Iris pigment epithelial cell (primary cell): ENCODE measurements at places on chromosomes 3 and 15.
A peak's percentile ranks its signal among the peaks of the same experiment; 100 is the strongest.

- no peak for DNase-seq
These were observed 701.4 kb downstream of the FHIT start for GRCh38 chr3:60549863-60550262.

DNA sequence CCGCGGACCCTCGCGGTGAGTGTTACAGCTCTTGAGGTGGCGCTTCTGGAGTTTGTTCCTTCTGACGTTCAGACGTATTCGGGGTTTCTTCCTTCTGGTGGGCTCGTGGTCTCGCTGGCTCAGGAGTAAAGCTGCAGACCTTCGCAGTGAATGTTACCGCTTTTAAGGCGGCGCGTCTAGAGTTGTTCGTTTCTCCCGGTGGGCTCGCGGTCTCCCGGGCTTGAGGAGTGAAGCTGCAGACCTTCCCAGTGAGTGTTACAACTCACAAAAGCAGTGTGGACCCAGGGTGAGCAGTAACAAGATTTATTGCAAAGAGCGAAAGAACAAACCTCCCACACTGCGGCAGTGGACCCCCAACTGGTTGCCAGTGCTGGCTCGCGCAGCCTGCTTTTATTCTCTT is 177.1 kb downstream of the UACA start:
- DNase-seq: no peak

GRCh38 chr15:55196458-55197361 is at the start of gene RSL24D1:
Gene RSL24D1, minus strand, starts transcription at chr15:55196941. Its CDS starts 51 bp downstream, at chr15:55196890.
- DNase-seq: peak; percentile 99

DNA sequence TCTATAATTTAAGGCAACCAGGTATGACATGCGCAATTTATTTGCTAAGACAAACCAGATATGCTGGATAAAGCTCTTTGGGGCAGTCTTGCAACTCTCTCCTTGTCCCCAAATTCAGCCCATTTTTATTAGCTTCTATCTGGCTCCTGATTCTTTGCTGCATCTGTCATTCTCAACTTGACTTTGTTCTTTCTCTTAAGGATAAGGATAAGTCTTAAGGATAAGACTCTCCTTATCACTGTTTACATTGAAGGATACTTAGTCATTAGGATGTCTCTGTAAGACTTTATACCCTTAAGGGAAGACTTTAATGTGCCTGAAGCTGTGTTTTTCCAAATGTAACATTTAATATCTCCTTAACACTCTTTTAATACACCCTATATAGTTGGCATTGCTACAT is 49.2 kb downstream of the ALCAM start:
- DNase-seq: peak; percentile 54

DNA sequence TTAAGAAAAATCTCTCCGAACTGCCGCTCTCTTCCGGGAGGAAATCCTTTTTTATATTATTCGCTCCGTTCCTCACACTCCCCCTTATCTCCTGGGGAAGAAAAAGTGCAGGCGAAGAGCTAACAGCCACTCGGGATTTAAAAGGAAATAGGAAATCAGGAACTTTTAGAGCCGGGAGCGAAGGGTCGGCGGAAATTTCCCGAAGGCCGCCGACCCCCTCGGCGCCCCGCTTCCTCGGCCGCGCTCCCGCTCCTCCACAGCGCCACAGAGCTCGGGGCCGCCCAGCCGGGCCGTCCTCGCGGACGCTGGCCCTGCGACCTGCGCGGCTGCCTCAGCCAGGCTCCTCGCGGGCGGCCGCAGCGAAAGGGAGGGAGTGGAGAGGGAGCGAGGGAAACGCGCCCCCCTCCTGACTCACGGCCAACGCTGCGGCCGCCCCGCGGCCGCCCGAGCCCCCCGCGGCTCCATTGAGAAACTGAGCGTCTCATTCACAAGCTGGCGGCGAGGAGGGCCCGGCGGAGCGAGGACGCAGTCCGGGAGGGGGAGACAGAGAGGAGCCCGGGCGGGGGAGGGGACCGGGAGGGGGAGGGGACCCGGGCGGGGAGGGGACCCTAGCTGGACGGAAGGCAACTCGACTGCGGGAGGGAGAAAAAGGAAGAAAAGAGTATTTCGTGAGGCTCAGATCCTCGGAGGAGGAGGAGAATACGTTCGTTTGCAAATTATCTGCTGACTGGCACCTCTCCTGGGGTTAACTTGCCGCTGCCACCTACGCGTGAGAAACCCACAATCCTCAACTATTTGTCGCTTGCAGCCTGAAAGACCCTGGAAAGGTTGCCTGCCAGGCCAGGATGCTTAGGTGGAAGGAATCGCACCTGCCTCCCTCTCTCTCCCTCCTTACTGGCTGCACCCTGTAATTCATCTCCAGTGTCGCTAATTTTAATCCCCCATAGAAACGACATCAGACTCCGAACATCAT is at the start of gene PTPN9:
Gene PTPN9 (minus strand): TSS at position 368 of the 973 bp plus-strand sequence. CDS start 539 bp downstream, outside the sequence.
- peak; percentile 81 for DNase-seq

DNA sequence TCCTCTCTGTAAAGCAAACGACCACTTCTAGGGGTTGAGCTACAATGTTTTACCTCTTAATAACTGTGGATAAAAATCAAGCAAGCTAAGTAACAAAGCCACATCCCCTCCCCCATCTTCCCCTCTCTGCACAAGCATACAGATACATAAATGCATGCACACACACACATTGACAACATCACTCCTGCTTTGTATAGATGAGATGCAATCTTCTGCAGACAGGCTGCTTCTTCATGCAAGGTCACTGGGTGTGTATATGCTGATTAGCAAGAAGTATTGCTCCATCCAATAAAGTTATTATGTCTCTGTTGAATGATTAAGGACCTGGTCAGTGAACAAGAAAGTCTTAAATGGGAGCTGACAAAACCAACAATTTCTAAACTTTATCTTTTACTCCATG is 8.8 kb upstream of the ATP11B start:
- DNase-seq: no peak

DNA sequence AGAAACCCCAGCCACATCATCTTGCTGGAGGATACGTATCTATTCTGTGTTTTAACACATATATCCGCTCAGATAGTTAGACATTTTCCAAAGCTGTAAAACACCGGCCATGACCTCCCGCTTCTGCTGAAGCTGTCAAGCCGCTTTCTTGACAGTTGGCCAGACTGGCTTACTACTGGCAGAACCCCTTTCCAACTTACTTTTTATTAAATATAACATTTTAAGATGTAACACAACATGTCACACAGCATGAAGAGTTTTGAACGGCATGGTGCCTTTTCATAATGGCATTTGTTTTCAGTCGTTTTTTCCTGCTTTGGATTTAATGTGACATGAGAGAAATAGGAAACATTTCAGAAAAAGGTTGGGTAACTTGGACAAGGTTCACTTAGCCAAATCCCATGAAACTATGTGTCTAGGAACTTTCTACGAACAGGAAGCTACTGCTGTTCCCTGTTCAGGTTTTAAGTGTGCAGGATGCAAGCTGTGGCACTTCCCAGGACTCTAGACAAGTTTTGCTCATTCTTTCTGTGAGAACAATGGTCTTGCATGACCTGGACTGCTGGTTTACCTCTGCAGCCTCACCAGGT is 281.4 kb downstream of the THSD4 start:
- no peak for DNase-seq

DNA sequence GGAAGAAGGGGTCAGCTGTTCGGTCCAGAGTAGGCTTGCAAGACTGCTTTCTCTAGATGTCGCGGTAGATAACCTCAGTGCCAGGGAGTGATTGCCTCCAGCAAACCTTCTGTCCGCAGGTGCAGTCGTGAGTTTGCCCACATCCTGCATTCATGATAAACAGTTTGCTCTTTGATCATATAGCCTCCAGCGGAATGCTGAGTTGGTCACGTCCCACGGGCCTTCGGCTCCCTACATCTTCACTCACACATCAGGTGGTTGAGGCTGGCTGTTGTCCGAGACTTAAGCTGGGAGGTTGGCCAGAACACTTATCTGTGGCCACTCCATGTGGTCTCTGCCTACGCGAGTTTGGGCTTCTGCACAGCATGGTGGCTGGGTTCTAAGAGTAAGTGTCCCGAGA is 62.1 kb upstream of the NR2C2 start:
- no peak for DNase-seq

- no peak for DNase-seq
These were observed 458.6 kb downstream of the PYDC2 start for GRCh38 chr3:191919491-191920026.

DNA sequence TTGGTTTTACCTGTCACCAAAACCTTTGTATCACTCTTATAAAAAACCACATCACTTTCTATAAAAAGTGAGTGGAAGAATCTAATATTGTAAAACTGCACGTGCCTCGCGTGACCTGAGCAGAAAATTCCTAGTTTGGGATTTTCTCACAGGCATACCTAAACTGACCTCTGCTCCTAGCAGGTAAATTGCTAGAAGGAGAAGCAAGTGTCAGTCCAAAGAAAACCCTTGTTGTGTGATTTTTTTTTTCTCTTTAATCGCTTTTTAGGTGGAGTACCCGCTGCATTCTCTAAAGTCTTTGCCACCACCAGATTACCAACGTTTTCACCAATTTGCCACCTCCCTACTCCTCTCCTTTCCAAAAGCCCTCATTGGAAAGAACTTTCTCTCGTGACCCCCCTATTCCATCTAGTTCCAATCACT is 534 bp upstream of the UBE2E1 start:
- no peak for DNase-seq

GRCh38 chr3:54131890-54132289 is 9.5 kb downstream of the CACNA2D3 start:
- no peak for DNase-seq

- peak; percentile 61 for DNase-seq
These were observed 14.2 kb downstream of the RAB8B start for GRCh38 chr15:63203451-63204090.

GRCh38 chr3:196274585-196274984 is 12.9 kb downstream of the PCYT1A start:
- DNase-seq: peak; percentile 70

- DNase-seq: no peak
These were observed 15.0 kb downstream of the RPLP1 start for GRCh38 chr15:69467636-69468035.

- DNase-seq: no peak
These were observed 399.2 kb downstream of the EPHA3 start for GRCh38 chr3:89506462-89507103.

DNA sequence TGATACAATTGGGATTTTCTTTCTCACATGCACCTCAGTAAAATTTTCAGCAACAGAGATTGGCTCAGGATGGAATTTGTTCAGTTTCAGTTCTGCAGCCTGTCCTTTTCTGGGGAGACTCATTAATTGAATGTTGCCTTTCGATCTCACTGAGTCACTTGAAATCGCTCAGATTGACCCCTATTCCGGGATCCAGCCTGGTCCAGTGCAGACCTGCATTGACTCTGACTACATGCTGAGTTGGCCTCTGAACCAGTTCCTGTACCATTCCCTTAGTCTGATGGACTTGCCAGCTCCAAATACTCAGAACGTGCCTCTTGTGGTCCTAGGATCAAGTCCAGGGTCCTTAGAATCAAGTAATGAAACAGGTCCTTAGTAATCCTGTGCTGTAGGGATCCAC is 9.4 kb downstream of the IGF1R start:
- peak; percentile 21 for DNase-seq

DNA sequence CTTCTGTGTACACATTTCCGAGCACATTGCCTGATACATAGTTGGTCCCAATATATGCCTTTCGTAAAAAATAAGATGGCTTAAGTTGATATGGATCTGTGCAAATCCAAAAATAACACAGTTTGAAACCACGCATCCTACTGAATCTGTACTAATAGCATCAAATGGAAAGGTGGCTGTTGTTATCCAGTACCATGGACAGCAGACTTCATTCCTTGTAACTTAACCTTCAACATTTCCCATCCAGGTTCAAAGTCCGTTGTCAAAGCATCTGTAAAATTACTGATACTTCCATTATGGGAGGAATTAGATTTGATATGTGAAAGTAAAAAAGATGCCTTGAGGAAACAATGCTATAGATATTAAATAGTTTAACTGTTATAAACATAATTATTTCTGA is 65.5 kb upstream of the C3orf49 start:
- peak; percentile 38 for DNase-seq

DNA sequence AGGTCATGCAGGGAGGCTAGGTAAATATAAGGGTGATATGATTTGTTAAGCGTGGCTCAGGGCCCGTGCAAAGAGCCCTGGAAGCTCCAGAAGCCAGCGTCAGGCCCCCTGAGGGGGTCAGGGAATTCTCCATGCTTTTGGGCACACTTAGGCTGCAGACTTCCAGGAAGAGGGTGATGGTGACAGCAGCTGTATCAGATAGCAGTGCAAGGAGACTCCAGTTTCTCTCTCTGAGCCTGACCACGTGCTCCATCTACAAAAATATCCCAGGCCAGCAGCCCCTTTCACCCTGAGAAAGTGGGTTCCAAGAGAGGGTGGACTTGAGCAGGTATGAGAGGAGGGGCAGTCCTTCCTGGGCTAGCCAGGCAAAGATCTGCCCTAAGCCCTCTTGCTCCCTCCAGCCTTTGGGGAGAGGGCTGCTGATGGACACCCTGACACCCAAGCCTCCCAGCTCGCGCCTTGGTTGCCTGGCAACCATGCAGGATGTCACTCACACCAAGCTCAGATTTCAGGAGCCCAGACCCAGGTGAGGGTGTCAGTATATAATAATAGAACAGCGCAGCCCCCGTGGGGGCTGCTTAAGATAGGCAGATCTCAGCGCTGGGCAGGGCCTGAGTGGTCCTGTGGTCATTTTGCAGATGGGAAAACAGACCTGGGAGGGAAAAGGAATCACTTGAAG is 35.8 kb downstream of the ATP2B2 start:
- no peak for DNase-seq
